Activated gamma-delta T cell (primary cell): ENCODE measurements at places on chromosomes 4 and X.
A peak's percentile ranks its signal among the peaks of the same experiment; 100 is the strongest.

GRCh38 chrX:14039344-14039743 is 9.7 kb upstream of the GEMIN8 start:
- DNase-seq, result no peak

DNA sequence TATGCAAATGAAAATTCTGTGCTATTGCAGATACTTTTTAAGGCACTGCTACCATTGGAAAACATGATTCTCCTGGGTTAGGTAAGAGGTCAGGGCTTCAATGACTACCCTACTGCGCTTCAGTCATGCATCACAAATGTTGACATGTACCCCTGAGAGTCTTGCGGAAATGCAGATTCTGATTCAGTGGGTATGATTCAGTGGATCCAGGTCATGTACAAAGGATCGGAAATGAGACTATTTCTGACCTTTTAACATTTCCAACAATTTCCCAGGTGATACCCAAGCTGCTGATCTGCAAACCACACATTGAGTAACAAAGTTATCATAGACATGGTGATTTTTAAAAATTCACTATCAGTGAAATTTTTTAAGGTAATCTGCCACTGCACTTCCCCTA is 62.6 kb downstream of the DDX53 start:
- DNase-seq, result no peak

DNA sequence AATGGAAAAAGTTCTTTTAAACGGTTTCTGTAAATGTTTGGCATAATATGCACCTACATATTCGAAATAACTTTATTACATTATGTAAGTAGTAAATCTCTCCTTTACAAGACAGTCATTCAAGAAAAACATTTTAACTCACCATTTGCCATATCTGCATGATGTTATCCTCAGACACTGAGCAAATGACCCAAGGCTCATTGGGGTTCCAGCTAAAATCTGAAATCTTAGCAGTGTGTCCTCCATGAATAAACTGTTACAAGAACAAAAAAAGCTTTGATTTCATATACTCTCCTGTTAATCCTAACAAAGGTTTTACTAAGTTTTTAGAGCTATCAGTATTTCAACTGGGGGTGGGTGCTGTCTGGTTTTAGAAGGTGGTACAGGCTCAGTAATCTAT is 24.5 kb downstream of the RBBP7 start:
- no peak for DNase-seq

DNA sequence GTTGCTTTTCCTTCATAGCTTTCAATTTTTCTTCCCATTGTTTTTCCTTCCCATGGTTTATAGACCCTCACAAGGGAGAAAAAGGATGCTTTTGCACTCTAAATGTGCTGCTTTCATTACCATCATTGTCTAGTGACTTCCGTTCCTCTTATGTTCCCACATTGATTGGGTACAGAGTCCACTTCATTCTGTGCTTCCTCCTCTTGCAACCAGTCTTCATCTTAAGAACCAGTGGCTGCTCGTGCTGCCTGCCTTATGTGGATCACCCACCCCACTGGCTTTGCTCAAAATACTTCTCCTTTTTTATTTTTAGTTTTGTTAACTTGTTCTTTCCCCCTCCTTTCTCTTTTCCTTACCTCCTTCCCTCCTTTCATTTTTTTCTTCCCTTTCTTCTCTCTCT is 76.5 kb upstream of the BOD1L1 start:
- DNase-seq, result no peak

- no peak for DNase-seq
Observed at GRCh38 chr4:121765368-121765705, 373 bp upstream of the SMIM43 start.

GRCh38 chrX:103215425-103215991 is 600 bp downstream of the BEX4 start:
- DNase-seq, result peak; percentile 38

- no peak for DNase-seq
Observed at GRCh38 chr4:40317916-40318658, 17.0 kb upstream of the CHRNA9 start.
